Left cardiac atrium (tissue), 4 donors: ENCODE measurements at places on chromosomes 6 and 20.

GRCh38 chr6:154500769-154501577, 9.5 kb downstream of the CNKSR3 start:
- DNase-seq, result no peak

- DNase-seq, result no peak
These were observed 130.9 kb downstream of the PAX1 start for GRCh38 chr20:21836346-21836745.

GRCh38 chr6:53725791-53726575, 60.4 kb upstream of the KLHL31 start:
- peak; percentile 79 for DNase-seq

DNA sequence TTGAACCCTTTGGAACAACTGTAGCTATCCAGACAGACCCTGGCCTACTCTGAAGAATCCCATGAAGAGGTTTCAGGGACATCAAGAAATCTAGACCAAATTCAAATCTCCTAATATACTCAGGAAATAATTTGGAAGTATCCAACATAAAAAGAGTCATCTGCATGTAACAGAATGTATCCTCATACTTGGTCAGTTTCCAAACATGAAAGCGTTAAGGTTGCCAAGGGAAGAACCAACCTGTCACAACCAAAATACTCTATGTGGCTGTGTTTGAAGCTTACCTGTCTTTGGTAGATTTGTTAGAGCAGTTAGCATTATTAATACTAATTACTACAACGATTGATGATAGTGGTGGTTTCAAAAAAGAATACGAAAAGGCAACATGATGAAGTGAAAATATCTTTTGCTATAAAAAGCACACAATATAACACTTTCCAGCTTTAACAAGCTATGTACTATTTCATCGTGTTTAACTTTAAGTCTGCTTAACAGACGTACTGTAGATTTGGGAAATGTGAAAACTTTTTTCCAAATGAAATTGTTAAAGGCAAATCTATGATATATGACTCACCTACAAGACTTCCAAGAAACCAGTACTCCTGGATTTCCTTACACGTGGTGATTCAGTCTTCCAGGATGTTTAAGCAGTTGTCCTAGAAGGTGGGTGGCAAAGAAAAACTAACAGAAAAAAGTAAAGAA, 46.6 kb upstream of the ENPP1 start:
- DNase-seq, result no peak

GRCh38 chr6:150622941-150623874, 23.5 kb downstream of the PLEKHG1 start:
- no peak for DNase-seq
